ENCODE measurements at places on chromosomes 5 and 9.

GRCh38 chr5:159424123-159424522 lies 93.8 kb upstream of the IL12B start:
- no peak for DNase-seq

DNA sequence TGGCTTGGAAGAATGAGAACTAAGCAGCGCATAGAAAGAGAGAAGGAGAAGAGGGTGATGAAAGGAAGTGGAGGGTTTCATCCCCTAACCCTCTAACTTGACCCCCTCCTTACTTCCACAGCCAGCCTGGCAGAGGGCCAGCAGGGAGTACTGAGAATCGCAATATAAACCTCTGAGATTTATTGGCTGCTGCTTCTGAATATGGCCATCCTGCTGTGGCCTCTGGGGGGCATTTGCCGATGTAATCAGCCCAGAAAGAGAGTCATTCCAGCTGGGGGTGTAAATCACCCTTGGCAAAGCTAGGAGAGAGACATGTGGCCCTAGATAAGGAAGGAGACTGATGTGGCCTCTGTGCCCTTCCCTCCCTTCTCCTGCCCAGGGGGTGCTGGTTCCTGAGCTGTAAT lies 960 bp upstream of the GFRA3 start:
- no peak for DNase-seq

DNA sequence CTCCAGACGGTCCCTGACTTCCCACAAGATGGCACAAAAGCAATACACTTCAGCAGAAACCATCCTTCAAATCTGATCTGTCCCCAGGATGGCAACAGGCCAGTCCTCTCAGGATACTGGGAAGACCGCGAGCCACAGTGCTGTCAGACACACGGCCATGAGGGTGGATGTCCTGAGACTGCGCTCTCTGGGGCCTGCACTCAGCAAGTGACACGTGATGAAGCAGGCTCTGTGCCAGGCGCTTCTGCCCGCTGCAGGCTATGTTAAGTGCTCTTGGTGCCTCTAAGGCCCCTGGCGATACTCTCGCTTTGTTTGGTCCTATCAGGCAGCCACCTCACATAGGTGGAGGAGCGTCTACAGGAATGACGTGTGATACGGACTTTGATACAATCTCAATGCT lies 7.1 kb downstream of the BRD9 start:
- DNase-seq = no peak

DNA sequence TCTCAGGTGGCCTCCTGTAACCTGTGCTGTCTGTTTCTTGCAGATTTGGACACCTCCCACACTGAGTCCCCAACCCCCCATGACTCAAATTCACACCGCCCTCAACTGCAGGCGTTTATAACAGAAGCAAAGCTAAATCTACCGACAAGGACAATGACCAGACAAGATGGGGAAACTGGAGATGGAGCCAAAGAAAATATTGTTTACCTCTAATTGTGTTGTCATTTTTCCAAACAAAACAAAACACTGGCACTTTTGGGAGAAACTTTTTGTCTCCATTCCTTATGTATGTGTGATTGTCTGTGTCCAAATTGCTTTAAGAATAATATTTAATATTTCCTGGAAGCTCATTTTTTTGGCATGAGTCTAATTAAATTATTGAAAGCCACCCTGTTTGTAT lies 314.8 kb downstream of the ARHGEF28 start:
- no peak for DNase-seq

DNA sequence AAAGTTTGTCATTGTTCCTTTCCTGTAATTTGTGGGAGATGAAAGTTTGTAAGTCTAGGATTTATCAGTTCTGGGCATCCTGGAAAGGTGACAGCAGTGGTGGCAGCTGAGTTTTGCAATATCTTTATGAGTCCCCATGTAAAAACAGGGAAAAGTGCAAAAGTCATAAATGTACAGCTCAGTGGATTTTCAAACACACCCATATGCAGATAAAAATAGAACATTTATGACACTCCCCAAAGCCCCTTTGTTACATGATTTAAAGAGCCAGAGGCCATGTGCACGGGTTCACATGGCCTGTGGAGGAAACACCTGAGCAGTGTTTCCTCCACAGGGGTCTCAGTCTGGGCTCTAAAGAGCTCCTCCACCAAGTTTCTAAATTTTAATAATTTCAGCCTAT lies 6.3 kb downstream of the TMEM38B start:
- peak; percentile 9 for DNase-seq

GRCh38 chr9:20526500-20527319 lies 95.6 kb downstream of the MLLT3 start:
- no peak for DNase-seq

DNA sequence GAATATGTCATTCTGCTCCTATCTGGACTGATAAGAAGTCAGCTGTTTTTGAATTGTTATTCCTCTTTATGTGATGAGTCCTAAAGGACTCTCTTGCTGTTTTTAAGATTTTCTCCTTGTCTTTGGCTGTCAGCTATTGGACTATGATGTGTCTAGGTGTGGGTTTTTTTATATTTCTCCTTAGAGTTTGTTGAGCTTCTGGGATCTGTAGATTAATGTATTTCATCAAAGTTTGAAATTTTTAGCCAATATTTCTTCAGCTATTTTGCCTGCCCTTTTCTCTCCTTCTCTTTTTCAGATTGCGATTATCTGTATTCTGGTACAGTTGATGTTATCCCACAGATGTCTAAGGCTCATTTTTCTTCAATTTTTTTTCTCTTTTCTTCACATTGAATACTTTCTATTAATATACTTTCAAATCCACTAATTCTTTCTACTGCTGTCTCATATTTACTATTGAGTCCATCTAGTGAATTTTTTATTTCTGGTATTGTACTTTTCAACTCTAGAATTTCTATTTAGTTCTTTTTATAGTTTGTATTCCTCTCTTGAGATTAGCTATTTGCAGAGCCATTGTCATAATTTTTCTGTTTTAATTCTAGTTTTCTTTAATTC lies 31.1 kb downstream of the RPS23 start:
- no peak for DNase-seq

GRCh38 chr5:33346534-33346933 lies 94.2 kb upstream of the TARS1 start:
- DNase-seq = no peak

DNA sequence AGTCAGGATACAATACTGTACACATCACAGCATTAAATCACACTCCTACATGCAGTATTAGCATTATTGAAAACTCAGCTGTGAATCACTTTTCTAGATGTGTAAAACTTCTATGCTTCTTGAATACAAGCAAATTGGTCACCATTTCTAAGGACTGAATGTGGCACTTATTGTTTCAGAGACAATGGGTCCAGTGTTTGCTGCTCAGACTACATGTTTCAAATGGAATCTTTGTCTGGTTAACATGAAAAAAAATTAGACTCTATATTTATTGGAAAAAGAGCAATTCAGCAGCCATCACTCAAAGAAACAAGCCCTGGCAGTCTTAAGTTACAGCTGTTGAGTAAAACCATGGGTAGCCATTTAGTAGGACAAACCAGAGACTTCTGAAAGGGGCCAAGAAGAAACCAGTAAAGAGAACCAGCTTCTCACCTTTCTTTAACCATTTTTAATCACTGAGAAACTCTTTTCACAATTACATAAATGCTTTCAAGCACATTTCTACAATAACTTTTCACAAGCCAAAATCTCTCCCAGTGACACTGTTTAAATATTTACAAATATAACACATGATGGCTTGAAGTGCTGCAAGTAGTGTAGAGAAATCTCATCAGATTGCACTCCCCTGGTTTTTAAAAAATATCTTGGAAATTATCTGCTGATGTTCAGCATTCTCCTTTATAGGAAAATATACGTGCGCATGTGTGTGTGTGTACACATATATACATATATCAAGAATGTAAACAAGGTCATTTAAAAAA lies 35.2 kb downstream of the OR2K2 start:
- no peak for DNase-seq

DNA sequence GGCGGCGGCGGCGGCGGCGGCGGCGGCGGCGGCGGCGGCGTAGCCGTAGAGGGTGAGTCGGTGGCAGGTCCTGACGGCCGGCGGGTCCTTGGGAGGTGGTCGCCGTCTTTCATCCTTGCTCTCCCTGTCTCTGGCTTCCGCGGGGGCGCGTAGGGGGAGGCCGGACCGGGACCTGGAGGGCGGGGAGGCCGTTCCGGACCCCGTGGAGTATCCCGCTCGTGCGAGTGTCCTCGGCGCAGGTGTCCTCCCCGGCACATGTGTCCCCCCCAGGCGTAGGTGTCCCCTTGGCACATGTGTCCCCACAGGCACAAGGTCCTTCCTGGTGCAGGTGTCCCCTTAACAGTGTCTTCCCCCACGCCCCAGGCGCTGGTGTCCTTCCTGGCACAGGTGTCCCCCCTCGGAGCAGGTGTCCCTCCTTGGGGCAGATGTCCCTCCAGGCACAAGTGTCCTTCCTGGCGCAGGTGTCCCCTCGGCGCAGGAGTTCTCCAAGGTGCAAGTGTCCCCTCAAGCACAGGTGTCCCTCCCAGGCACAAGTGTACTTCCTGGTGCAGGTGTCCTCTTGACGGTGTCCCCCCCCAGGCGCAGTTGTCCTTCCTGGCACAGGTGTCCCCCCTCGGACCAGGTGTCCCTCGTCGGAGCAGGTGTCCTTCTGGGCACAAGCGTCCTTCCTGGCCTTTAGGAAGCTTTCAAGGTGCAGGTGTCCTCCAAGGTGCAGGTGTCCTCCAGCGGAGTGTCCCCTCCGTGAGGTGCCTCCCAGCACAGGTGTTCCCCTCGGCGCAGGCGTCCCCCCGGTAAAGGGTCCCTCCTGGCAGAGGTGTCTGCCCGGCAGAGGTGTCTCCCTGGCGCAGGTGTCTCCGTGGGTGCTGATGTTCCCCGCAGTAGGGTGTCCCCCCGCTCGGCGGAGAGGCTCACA lies 519 bp downstream of the EXOC3 start:
- no peak for DNase-seq

DNA sequence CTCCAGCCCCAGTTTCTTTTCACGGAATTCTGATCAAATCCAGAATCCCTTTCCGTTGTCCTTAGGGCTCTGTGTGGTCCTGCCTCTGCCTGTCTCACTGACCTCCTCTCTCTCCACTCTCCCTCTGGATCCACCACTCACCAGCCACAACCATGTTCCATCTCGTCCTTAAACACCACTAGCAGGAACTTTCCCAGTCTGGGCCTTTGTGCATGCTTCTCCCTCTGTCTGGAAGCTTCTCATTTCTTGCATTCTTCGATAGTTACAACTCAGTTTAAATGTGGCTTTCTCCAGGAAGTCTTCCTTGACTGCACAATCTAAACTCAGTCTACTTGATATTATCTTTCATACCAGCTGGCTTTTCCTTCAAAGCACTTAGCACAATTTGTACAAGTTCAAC lies 117.7 kb upstream of the MSX2 start:
- no peak for DNase-seq

DNA sequence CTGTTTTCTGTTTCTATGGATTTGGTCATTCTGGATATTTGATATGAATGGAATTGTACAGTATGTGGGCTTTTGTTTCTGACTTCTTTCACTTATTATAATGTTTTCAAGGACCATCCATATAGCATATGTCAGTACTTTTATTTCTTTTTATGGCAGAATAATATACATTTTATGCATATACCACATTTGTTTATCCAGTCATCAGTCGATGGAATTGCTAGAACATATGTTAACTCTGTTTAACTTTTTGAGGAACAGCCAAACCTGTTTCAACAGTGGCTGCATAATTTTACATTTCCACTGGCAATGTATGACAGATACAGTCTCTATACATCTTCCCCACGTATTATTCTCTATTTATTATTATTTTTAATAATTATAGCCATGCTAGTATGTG lies 131.6 kb downstream of the PARP8 start:
- no peak for DNase-seq

GRCh38 chr5:134131578-134132350 lies 17.3 kb downstream of the TCF7 start:
- DNase-seq = no peak

DNA sequence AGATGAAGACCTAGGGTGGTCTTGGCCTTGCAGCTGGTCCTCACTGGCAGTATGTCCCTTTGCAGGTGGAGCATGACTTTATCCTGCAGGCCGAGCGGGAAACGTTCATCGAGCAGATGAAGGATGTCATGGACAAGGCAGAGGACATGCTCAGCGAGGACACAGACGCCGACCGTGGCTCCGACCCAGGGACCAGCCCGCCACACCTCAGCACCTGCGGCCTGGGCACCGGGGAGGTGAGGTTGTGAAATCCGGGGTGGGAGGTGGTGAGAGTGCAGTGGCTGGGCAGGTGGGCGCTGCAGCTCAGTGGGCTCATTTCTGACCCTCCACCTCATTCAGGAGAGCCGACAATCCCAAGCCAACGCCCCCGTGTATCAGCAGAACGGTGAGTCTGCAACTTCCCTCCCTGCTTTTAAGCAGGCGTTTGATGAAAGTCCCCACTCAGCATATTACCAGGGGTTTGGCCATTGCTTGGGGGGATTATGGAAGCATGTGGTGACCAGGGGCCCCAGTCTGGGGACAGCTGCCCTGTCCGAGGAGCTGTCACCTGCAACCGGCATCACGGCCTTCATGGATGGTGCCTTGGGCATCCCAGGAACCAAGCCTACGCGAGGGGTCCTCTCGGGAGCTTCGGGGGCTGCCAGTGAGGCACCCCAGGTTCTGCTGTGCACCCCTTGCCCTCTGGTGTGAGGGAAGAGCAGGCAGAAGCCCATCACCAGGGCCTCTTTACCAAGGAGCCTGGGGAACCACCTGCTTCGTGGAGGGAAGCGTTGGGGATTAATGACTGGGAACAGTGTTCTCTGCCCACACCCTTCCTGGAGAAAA lies 84.0 kb downstream of the WNK2 start:
- DNase-seq = no peak

DNA sequence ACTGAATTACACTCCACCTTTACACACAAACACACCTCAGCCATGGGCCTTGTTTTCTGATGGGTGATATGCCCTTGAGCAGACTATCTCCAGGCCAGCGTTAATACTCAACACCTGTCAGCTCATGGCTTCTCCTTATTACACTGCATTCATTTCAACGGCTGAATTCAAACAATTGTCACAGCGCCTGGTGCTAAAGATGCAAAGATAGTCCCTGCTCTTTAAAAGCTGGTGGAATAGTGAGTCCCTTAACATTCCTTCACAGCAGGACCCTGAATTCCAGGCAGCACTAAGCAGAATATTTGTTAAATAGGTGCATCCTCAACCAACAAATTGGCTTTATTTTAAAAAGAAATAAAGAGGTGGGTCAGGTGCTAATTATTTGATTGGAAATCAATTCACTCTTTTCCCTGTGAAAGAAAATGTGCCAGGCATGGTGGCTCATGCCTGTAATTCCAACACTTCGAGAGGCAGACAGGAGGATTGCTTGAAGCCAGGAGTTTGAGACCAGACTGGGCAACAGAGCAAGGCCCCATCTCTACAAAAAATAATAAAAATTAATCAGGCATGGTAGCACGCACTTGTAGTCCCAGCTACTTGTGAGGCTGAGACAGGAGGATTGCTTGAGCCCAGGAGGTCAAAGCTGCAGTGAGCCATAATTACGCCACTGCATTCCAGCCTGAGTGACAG lies 155.7 kb upstream of the EFNA5 start:
- DNase-seq = no peak

DNA sequence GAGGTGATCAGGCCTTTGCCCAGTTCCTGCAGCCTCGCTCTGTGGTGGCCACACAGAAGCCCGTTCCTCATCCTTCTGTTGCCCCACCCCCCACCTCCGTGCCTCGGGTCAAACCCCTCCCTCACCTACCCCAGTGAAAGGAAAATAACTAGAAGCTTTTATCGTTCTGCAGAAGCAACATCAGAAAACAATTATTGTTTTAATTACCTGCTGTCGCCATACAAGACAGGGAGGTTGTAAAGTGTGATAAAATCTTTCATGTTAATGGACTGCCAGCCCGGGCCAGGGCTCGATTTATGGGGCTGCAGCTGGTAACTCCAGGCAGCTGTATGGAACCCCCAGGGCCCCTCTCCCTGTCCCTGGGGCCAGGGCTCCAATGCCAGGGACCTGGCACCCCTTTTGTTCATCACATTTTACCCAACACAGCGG lies 20.6 kb downstream of the UNC5A start:
- no peak for DNase-seq

GRCh38 chr9:86942281-86943200 lies 4.8 kb downstream of the GAS1 start:
- DNase-seq = no peak
